ENCODE measurements at places on chromosomes 2 and 18.

DNA sequence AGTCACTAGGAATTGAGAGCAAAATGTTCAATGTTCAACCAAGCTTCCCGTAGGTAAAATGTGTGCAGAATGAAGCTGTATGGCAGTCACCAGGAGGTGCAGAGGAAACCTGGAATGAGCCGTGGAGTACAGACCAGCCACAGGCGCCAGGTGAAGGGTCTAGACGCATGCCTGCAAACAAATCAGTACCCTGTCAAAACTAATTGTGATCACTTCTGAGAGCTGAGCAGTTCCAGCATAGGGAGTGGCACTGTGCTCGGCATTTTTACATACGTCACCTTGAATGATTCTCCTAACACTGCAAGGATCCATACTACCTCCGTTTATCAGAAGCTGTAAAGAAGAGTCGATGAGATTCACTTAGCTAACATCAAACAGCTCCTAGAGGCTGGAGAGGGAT is 346.1 kb upstream of the ID2 start:
- no peak for DNase-seq

DNA sequence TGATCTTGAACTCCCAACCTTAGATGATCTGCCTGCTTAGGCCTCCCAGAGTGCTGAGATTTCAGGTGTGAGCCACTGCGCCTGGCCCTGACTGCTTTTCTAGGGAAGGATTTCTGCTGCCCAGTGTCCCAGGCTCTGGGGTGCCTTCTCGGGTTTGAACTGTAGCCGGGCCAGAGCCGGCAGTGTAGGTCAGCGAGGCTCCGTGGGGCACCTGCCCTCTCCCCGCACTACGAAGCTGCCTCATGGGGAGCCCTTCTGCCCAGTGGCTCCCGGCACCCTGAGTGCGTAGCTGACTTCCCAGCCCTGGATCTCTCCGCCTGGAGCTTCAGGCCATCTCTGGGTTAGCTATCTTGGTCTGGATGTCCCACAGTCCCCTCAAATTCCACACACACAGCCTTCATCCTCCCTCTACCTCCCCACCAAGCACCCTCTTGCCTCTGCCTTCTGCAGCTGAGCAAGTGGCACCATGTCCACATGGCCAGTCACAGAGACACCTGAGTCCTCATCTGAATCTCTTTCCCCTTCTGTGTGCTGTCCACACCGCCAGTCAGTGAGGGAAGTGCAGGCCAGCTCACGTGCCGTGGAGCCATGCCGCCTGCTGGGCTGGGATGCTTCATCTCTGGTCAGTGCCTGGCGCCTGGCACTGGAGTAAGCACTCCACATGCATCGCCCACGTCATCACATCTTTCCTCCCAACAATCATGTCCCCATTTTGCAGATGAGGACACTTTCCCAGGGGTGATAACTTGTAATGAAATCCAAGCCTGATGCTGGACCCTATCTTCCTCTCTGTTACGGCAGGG is 69.2 kb downstream of the EDAR start:
- no peak for DNase-seq

DNA sequence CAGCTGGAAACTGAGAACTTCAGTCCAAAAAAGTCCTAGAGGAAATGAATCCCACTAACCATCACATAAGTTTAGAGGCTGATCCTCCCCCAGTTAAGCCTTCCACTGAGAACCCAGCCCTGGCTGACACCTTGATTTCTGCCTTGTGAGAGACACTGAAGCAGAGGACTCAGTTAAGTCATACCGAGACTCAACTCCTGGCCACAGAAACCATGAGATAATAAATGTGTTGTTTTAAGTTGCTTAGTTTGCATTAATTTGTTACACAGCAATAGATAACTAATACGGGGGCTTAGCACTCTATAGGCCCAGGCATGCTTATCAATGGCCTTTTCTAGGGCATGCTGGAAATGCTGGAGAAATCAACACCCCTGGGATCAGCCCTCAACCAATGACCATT is 3.4 kb upstream of the ADD2 start:
- DNase-seq = no peak

DNA sequence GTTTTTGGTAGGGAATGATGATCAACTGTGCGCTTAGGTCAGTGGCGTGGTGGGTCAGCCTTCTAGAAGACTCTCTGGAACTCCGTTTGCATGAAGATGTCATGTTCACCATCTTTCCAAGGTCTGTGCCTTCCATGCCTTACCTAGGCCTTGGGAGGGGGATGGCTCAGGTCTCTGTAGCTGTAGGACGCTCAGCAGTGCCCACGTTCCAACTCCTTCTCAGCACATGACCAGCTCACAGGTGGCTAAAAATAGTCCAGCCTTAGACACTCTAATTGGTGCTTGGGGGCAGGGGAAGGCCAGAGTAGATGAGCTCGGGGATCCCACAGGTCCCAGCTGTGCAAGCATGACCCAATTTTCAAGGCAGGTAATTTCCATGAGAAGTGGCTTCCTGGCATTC is 42.3 kb upstream of the TEX51 start:
- no peak for DNase-seq

DNA sequence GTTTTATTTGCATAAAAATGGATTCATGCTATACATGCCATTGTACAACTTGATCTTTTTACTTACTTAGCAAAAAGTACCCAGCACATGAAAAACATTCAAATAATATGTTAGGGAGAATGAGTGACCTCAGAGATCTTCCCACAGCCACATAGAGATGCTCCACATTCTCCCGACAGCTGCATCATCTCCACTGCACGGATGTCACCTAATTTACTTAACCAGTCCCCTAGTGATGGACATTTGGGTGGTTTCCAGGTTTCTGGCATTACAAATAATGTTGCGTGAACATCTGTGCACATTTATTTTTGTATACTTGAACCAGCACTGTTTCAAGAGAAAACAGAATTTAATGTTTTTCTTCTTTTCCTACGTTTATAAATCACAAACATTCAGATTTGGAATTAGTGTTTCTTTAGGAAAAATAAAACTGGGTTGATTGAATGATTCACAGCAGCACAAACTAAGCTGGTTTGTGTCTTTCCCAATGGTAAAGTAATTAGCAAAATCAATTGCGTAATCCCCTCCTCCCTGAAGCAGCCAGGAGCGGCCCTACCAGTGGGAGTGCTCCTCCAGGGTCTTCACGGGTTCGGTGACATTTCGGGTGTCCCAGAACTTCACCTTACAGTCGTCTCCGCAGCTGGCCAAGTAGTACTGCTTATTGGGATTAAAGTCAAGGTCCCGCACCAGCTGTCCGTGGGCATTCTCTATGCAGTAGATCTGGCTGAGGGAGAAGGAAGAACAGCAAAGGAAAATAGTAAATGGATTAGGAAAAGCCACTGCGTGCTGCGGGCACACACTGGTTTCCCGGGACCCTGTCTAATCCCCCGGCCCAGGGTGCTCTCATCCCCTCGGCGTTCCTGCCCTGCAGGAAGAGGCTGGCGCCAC is 183.9 kb downstream of the EIPR1 start:
- DNase-seq = no peak

- DNase-seq = no peak
These were observed 164.8 kb downstream of the MYCN start for GRCh38 chr2:16104949-16105668.

DNA sequence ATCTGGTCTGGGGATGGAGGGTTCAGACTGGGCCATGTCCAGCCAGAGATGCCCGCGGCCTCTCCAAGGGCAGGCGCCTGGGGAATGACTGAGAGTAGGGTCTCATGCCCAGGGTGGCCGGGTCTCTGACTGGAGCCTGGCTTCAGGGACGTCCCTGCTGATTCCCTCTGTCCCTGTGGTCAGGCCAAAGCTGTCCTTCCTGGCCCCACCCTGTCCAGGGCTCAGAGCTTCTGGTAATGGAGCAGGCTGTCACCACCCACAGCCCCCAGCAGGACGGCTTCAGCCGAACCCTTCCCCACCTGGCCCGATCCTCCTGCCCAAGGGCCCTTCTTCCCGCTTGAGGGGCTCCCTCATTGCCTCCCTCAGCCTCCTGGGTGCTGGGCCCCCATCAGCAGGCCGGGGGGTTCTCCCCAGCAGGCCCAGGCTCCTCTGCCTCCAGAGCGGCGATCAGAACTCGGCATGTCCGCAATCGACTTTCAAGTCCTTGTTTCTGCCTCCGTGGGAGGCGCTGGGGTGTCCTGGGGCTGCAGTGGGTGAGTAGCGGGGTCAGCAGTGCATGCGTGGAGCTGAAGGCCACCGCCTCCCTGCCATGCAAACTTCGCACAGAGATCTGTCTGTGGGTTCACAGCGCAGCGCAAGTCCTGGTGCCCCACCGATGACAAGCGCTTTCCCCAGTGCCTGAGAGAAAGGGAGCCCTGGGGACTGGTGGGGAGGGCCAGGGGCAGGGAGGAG is 18.3 kb downstream of the RAMP1 start:
- no peak for DNase-seq

DNA sequence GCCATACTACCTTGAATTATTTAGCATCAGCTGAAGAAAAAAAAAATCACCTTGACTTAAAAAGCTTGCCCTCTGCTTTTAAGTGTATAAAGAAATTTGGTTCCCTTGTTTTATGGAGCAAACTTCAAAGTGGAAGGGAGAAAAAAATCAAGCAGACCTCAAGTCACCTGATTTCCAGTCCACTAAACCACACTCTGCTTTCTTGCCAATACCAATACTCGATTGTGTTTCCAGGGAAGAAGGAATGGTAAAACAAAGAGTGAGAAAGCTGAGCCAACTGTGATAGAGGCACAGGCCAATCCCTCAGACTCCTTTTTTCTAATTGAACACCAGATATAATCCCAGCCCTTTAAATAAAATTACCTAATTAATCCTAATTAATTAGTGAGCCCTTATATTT is 587.3 kb downstream of the ARHGAP15 start:
- no peak for DNase-seq

- DNase-seq = no peak
These were observed 107.6 kb upstream of the PKDCC start for GRCh38 chr2:41940060-41940744.
